Central memory CD4-positive, alpha-beta T cell (primary cell): ENCODE measurements at places on chromosomes 2 and 18.

DNA sequence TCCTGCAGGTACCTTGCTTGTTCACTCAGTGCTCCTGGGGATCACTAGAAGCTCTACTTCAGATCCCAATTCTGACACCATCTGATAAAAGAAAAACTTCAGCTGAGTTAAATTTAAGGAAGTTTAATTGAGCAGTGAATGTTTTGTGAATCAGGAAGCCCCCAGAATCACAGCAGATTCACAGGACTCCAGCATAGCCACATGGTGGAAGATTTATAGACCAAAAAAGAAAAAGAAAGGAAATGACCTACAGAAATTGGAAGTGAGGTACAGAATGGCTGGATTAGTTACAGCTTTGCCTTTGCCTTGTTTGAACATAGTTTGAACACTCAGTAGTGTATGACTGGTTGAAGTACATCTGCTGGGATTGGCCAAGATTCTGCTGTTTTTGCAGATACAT lies 182.7 kb upstream of the SCN7A start:
- DNase-seq = no peak

- no peak for DNase-seq
Measured at GRCh38 chr2:6784291-6784690, 81.4 kb downstream of the CMPK2 start.

DNA sequence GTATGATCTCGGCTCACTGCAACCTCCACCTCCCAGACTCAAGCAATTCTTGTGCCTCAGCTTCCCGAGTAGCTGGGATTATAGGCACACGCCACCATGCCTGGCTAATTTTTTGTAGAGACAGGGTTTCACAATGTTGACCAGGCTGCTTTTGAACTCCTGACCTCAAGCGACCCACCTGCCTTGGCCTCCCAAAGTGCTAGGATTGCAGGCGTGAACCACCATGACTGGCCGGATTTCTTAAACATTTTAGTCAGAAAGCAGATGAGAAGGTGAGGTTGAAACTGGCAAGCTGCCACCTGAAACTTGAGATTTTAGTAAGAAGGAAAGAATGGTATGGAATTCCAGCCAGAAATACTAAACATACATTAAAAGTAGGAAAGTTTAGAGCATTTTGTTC lies 31.9 kb downstream of the KLHL23 start:
- no peak for DNase-seq

DNA sequence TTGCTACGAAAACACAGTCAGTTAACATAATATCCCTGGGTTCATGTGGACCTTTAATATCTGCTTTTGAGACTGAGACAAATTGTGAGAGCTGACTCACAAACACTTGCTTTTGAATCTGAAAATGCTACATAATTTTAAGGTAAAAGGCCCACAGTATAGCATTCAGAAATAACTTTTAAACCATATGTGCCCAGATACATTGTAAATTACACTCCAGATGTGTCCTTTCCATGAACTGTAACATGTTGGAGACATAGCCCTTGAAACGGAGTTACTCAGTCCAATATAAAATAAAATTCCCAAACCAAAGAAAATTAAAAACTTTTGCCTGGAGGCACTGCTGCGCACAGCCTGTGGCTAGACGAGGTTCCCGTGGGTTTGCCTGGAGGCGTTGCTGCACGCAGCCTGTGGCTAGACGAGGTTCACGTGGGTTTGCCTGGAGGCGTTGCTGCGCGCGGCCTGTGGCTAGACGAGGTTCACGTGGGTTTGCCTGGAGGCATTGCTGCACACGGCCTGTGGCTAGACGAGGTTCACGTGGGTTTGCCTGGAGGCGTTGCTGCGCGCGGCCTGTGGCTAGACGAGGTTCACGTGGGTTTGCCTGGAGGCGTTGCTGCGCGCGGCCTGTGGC lies 131.9 kb upstream of the ALKAL2 start:
- peak; percentile 24 for DNase-seq

DNA sequence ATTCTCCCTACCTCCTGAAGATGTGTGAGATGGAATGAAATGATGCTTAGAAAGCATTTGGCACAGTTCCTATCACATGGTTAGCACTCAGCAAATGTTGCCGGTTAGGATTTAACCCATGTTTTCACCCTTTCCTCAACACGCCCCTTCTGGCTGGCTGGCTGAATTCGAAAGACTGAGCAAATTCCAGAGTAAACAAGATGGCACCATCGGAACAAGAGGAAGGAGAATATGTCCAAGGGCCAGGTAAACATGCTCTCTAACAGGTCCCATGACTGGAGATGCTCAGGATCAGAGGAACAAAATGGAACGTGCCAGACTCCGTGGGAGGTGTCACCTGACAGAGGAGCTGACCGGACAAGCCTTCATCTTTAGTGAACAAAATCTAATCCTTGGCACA lies 145.6 kb downstream of the ANKRD44 start:
- DNase-seq = no peak

GRCh38 chr2:72973566-72974435 lies 56.5 kb downstream of the EMX1 start:
- no peak for DNase-seq

GRCh38 chr2:241443486-241444223 lies 64.7 kb downstream of the STK25 start:
- DNase-seq = peak; percentile 95

DNA sequence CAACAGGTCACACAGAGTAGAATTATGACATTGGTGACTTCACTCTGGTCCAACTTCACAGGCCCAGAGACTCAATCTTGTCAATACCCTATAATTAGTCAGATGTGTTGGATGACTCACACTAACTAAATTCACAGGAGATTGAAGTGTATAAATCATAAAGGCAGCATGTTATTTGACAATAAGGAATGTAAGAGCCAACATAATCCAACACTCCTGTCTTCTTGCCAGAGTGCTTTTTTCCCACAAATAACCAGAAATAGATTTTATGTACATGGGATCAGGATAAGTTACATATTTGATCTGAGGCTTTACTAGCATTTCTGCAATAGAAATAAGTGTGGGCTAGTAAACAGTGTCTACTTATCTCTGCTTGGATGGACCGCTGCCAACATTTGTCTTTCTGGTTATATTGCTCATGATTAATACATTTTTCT lies 42.2 kb upstream of the ZSWIM2 start:
- DNase-seq = no peak
